ENCODE measurements at places on chromosomes 7 and 10.
A peak's percentile ranks its signal among the peaks of the same experiment; 100 is the strongest.

- DNase-seq, result no peak
These were observed 647.1 kb downstream of the ZNF37A start for GRCh38 chr10:38741226-38741625.

- no peak for DNase-seq
These were observed 74.6 kb upstream of the IKZF1 start for GRCh38 chr7:50229964-50230363.

GRCh38 chr7:9264395-9264794, 831.0 kb downstream of the NXPH1 start:
- DNase-seq, result no peak

DNA sequence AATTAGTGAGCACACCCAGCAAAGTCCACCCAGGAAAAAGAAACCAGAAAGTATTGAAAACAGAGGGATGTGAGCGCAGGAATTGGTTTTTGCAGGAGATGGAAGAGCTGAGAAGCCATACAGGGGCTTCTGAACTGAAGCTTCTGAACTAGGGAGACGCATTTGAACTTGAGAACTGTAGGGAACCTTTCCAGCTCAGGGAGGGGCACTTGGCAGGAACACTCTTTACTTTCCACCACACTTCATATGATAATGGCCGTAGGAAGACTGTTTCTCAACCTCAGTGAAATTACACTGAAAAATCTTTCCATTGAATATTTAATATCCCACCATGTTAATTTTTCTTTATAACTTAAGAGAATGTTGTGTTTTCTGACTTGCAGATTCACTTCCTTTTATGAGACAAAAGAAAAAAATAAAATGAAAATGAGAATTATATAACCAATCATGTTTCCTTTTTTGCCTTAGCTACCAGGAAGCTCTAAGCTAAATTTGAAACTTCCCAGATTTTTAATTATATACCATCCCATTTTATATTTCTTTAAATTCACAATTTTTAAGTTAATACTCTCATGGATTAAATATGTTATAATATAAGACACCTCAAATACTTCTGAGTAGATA, 98.3 kb upstream of the TCF7L2 start:
- DNase-seq, result no peak

DNA sequence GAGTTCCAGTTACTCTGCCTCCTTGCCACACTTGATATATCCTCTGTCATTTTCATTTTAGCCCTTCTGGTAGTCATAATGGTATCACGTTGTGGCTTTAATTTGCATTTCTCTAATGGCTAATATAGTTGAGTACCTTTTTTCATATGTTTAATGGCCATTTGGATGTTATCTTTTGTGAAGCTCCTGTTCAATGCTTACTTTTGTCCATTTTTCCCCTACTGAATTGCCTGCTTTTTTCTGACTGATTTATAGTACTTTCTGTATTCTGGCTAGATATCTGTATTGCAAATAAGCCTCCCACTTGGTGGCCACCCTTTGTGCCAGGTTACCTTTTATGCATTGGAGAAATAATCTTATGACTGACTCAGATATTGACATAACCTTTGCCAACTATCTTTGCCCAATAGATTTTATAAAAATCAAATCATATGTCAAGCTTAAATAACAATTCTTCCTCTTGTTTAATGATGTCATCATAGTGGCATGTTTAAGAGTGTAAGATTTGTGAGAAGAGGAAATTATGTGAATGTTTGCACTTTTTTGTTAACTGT, 50.6 kb downstream of the PRPF18 start:
- no peak for DNase-seq

DNA sequence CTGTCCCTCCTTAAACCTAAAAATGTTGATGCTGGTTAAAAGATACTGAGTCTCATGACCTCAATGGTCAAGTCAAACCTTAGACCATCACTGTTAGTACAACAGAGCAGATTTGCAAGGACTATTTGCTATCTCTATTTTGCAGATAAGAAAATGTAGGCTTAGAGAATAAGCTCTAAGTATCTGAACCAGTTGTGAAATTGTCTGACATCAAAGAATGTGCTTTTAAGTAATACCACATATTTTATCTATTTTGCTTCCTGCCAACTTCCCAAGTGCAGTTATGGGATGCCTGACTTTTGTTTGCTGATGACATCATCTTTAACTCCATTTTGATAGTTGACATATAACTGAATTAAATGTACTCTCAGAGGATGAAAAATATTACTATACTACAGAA, 83.6 kb upstream of the TMEM106B start:
- DNase-seq, result no peak

GRCh38 chr7:140537750-140538482, 58.6 kb upstream of the MKRN1 start:
- DNase-seq, result no peak

GRCh38 chr7:112204499-112205342, 1.5 kb downstream of the DOCK4 start:
- no peak for DNase-seq

DNA sequence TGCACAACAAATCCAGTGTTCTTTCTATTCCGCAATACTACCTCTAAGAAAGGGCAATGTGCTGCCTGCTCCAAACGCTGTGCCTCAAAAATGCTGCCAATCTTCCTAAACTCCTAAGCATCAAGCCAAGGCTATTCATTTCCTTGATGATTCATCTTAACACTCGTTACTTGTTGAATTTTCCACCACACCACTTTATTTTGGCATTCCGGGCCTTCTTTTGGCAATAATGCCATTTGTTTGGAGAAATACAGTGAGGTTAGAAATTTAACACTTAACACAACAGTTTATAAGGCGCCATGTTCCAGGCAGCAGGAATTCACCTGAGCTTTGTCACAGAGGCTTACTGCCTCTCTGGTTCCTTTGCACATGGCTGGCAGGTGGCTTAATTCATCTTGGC, 82.6 kb upstream of the ABCB5 start:
- DNase-seq, result no peak

GRCh38 chr10:79380125-79380945, 33.1 kb downstream of the PPIF start:
- DNase-seq, result no peak

DNA sequence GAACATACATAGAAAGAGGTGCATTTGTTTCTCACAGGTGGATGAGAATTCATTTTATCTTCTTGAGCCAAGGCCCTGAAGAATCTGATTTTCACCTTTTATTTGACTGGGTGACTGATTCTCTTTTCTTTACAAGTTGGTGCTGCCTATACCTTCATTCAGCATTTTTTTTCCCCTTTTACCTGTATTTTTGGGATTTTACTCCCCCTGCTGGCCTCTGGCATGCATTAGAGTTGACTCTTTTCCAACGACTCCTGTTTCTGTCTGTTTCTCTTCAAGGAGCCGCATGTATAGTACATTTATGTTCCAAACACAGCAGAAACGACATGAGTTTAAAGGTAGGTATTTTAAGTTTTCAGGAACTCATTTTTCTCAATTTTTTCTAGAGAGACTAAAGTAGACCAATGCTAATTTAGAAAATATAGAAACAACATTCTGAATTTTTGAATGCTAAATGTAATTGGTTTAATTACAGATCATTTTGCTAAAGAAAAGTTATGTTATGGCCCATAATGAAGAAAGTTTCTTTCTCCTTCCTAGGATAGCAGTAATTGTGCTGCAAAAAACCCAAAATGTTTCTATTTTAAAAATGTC, 149.8 kb upstream of the HDAC9 start:
- DNase-seq, result peak; percentile 32

DNA sequence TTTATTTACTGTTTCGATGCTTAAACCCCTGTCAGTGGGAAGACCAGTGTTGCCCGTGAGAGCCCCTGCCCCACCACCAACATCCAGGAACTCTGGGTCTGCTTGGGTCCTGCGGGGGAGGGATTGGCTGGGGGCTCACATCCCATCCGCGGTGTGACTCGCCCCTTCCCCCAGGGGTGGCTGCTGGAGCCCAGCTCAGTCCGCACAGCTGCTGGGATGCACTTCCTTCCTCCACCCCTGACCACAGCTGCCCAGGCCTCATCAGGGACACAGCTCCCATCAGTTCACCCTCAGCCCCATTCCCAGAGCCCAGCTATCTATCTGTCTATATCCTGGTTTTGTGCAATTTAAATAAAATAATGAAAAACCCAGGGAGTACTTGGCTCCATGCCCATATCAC, 54.5 kb downstream of the JAKMIP3 start:
- DNase-seq, result no peak

DNA sequence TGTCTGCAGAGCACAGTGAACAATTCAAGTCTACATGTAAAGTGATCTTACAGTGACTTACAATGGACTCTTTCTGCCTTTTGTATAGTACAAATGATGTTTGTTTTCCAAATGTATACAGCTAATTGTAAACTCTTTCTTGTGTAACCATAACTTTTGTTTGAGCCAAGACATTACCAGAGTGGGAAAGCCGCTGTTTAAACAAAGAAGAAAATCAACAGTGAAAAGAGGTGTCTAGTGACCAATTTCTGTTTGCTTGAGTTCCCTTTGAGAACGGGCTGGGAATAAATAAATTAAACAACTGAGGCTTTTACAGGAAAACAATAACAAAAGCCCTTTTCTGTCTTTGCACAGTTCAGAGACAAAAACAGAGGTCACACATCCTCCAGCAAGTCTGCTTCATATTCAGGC, 1163.4 kb downstream of the CNTNAP2 start:
- peak; percentile 97 for DNase-seq

- DNase-seq, result no peak
These were observed 77.1 kb upstream of the GNAI1 start for GRCh38 chr7:80057488-80057887.

DNA sequence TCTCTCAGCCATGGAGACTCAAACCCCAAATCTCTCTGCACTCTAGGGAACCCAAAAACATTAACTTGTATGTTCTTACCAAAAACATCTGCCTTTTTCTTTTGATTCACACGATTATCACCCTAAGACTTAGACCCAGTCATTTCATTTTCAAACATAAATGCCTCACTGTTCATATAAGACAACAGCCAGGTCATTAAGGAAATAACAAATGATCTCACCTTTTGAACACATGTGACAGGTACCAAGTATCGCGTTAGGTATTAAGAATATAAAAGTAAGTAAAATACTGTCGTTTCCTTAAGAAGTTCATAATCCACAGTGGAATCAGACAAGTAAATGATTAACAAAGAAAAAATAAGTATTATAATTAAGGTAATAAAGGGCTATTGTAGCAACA, 8.8 kb downstream of the TM9SF3 start:
- no peak for DNase-seq

DNA sequence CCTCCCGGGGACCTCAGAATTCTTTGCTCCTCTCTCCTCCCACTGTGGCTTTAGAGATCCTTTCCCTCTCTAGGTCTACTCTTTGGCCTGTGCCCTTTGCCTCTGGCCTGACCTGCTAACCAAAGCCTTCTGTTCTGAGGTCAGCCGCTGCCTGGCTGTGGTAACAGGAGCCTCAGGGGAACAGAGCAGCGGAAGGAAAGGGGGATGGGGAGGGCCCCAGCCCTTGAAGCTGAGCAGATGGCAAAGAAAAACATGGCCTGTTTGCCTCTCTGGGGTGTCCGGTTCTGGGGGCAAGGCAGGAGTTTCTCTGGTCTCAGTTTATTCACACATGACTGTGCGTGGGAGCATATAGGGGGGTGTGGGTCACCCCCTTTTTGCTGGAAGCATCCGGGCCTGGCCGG, 28.2 kb downstream of the COL26A1 start:
- DNase-seq, result no peak

DNA sequence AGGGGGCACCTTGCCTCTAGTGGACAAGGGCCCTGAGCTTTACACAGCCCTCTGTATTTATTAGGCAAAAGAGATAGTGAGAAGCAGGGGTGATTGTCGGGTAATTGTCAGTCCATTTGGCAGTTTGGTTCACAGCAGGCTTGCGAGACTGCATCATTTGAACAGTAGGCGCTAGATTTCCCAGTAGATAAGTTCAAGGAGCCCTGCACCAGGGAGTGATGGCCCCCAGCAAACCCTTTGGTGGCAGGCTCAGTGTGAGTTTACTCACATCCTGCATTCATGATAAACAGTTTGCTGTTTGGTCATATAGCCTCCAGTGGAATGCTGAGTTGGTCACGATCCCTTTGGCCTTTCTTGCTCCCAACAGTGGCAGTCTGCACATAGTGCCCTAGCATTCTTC, 59.4 kb downstream of the MARCHF5 start:
- DNase-seq, result no peak

DNA sequence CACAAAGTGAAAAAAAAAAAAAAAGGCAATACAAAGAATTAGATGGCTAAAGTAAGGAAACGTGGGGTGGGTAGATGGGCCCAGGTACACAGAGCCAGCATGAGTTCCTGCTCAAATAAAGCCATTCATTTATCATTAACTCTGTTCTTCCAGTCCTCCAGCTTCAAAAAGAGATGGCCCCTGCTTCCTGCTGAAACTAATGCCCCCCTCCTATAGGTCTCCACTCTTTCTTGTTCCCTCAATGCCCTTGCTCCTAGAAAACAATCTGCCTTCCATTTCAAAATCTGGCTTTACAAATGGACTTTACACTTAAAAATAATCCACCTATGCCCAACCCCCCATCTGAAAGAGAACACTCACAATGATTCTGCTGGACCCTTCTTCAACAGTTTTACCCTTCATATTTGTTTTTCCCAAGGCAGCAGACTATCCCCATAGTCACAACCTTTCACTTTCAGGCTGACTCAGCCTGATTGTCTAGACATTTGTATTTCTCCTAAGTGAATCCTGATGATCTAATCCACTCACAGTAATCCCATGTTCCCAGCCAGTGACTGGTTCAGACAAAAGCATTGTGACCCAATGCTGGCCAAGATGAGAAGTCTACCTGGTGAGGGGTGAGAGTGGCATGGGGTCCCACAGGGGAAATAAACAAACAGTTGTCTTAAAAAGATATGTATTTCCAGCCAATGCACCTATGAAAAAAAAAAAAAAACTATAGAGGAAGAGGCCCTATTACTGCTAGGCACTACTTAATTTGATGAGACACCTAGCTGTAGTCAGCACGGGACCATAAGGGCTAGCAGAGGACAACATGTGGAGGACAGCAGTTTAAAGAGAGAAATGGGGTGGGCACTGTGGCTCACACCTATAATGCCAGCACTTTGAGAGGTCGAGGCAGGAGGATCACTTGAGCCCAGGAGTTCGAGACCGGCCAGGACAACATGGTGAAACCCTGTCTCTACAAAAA, 74.6 kb upstream of the GRID1 start:
- DNase-seq, result no peak

DNA sequence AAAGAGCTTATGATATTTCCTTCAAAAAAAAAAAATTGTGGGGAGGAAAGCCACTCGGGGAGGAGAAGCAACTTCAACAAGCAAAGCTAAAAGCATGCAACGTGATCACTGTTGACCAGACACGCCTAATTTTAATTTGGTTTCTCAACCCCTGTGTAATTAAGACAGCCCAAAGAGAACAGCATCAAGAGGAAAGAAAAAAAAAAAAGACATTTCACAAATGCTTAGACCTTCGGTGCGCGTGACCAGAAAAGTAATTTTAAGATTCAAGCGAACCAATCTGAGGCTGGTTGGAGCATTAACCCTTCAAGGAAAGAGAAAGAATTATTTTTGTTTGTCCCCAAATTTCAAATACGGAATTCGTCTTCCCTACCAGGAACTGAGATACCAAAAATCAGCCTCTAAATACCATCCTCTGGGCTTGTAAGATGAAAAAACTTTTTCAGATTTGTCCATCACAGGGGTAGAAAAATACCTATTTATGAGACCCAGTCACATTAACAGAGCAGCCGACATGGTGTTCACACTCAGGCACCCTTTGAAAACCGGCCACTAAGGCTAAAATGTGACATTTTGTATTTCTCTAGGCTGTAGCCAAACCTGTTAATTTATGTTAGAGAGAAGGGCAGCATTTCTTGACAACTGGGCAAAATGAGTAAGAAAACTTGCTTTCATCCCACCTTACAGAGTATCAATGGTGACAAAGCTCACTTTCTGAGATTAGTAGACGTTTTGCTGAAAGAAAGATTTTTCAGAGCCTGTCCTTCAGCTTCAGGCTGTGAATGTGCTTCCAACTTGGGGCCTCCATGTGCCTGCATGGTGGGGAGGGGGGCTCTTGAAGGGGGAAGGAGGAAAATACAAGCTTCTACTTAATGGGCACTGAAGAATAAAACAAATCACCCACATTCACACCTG, 179.9 kb upstream of the KLF14 start:
- no peak for DNase-seq
